ENCODE measurements at places on chromosomes 6 and 20.

DNA sequence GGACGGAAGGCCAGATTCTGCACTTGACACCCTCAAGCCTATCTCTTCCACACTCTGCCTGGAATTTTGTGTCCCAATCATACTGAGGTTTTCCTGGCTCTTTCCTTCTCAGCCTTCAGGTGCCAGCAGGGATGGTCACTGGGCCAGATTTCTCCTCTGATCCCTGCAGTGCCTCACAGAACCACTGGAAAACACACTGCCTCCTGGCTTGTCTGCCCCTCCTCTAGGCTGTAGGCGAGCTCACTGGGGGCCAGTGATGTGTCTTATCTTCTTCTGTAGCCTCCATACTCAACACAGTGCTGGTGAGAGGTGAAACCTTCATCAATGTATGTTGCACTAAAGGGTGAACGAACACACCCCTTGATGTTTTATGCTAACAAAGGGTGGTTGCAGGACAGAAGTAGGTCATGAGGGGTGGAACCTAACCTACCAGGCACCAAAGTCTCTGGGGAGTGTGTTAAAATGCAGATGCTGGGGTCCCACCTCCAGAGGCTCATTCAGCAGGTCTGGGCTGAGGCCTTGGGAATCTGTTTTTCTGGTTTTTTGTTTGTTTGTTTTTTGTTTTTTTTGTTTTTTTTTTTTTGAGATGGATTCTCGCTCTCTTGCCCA lies 80.3 kb downstream of the CDH26 start:
- no peak for DNase-seq

DNA sequence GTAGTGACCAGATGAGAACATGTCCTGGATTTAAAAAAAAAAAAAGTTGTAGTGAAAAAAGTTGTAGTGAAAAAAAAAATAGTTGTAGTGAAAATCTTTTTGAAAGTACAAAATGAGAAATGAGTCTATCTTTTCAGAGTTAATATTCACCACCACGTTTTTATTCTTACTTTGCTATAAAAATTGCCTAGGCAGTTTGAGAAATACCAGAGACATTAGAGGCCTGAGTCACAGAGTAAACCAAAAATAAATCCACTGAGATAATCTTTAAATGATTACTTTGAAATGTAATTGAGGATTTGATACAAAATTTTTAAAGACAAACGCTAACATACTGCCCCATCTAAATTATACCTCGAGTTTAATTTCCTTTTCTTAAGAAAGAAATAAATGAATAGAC lies 101.2 kb upstream of the TIAM2 start:
- no peak for DNase-seq

GRCh38 chr20:36120991-36121390 lies 33.5 kb upstream of the EPB41L1 start:
- DNase-seq, result no peak

- DNase-seq, result no peak
These were observed 69.1 kb upstream of the TOP1 start for GRCh38 chr20:40959325-40960092.

- no peak for DNase-seq
These were observed 96.7 kb downstream of the L3MBTL3 start for GRCh38 chr6:130115036-130115435.

- peak; percentile 29 for DNase-seq
These were observed 40.9 kb downstream of the DSTN start for GRCh38 chr20:17610566-17611289.

- DNase-seq, result no peak
These were observed 51.4 kb downstream of the RIN2 start for GRCh38 chr20:19809505-19809904.

DNA sequence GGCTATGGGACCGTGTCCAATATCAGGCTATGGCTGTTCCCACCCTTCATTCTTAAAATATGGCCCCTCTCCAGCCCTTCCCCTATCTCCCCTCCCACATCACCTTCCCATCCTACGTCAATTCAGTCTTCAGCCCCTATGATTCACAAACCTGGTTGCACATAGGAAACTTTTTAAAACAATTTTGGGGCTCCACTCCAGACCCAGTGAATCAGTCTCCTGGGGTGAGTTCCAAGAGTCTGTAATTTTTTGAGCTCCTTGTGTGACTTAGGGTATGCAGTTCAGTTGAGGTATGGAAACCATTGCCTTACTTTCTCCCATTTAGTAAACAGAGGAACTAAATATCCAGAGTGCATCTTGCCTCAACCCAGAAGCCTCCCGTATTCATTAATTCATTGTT lies 5.5 kb downstream of the HNF4A start:
- no peak for DNase-seq

DNA sequence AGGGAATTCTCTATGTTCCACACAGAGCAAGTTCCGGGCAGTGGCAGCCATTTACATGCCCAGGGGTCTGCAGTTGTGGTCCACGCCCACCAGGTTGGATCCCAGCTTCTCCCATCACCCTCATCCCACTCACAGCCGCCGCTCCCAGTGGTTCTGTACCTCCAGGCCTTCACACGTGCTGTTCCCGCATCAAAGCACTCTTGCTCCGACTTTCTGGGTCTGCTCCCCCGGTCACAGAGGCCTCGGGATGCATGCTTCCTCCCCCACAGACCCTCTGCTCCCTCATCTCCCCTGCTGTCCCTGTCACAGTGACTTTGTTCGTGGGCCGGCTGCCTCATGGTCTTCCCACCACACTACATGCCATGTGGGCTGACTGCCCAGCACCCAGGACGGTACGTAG lies 332.5 kb downstream of the TAF4 start:
- DNase-seq, result no peak

- no peak for DNase-seq
These were observed 418.3 kb upstream of the POU3F2 start for GRCh38 chr6:98416027-98416426.

DNA sequence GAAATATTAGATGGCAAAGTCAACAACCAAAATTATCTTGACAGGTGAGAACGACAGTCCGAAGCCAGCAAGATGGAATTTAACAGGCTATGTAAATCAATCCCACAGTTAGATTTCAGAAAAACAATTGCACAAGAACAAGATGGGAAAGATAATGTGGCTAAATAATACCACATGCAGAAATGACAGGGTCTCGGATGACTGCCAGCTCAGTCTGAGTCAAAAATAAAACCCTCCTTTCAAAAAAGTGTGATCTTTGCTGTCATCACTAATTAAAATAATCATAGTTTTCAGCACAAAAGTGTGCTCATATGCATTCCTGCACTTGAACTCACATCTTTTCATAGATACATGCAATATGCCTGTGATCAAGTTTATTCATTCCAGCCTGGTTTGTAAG lies 25.9 kb downstream of the FOXQ1 start:
- DNase-seq, result no peak

DNA sequence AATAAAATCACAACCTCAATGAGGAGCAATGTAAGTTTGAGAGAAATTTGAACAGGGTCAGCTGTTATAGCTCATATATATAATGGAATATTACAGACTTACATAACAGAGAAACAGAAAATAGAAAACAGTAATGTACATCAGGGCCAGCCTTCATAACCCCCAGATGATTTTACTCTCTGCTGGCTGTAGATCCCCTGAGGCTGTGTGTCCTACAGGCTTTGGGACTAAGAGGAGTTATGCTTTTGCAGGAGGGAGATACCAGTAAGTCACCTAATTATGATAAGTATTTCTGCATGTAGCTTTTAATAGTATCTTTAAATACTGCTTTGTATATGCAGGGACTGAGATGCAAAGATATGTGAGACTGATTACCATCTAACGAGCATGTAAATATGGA lies 105.8 kb upstream of the ASCC3 start:
- DNase-seq, result no peak

DNA sequence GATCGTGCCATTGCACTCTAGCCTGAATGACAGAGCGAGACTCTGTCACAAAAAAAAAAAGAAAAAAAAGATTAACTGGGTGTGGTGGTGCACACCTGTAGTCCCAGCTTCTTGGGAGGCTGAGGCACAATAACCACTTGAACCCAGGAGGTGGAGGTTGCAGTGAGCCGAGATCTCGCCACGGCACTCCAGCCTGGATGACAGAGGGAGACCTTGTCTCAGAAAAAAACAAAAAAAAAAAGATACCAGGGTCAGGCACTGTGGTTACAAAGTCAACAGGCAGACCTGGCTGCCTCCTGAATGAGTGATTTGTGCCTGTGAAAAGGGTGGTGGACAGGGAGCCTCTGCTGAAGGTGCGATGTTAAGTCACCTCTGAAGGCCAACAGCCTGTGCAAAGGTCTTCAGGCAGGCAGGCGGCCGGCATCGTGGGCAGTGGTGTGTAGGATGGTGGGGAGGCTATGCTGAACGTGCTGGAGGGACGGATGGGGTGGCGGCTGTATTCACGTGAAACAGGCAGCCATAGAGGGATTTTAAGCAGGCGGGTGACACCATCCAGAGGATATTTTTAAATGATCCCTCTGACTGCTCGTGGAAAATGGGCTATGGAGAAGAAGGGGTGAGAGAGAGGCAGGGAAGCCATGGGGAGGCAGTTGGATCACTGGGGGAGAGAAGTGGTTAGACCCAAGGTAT lies 41.4 kb downstream of the NOL4L start:
- DNase-seq, result no peak

DNA sequence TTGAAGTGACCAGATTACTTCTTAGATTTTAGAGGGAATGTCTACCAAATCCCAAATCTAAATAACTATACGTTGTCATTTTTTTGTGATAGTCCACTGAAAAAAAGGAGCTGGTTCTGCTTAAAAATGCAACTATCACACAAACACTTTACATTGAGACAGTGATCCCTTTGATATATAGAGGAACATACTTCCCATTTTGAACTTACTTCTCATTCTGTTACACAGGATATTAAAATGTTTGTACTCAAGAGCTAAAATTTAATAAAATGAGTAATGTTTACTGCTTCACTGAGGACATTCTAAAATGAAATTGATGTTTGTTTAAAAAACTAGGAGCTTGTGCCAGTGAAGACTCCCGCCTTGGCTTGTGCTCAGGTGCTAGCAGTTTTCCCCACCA lies 174.1 kb downstream of the CARMIL1 start:
- no peak for DNase-seq

- DNase-seq, result no peak
These were observed 19.2 kb downstream of the JAG1 start for GRCh38 chr20:10654630-10655029.

GRCh38 chr20:40993794-40994540 lies 34.7 kb upstream of the TOP1 start:
- DNase-seq, result no peak

- DNase-seq, result no peak
These were observed 29.1 kb upstream of the APCDD1L start for GRCh38 chr20:58544286-58544685.

DNA sequence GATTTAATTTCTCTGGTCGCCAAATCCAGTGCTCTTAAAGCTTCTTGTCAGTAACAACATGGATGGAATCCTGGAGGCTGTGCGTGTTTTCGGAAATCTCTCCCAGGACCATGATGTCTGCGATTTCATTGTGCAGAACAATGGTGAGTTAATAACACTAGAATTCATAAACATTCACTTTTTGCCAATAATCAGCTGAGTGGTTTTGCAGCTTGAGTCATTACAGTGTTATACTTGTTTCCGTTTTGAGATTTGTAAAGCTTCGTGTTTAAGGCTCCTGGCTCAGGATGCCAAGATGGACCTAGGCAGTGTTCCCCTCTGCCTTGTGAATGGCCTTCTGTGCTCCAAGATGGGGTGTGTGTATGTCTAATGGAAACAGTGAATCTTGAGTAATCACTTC lies 113.8 kb downstream of the ARMC2 start:
- DNase-seq, result no peak

GRCh38 chr6:156832669-156833068 lies 55.5 kb downstream of the ARID1B start:
- no peak for DNase-seq

DNA sequence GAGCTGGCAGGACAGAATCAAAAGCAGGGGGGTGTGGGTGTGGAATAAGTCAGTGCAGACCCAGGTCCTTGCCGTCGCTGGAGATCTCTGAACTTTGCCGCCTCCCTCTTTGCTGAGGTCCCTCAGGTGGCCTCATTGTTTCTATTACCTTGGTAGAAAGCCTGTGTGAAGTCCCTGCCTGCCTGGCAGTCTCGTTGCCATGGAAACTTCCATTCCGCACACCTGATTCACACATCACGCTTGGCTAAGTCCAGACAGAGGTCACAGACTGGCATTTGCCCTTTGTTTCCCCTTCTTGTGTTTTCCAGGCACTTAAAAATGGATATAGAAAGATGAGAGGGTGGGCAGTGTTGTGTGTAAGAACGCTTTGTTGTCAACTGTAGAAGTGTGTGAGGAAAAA lies 260.6 kb downstream of the PRL start:
- DNase-seq, result no peak

GRCh38 chr6:125310994-125311649 lies 9.4 kb upstream of the HDDC2 start:
- DNase-seq, result no peak

- no peak for DNase-seq
These were observed 26.2 kb downstream of the FOXF2 start for GRCh38 chr6:1415416-1416063.

DNA sequence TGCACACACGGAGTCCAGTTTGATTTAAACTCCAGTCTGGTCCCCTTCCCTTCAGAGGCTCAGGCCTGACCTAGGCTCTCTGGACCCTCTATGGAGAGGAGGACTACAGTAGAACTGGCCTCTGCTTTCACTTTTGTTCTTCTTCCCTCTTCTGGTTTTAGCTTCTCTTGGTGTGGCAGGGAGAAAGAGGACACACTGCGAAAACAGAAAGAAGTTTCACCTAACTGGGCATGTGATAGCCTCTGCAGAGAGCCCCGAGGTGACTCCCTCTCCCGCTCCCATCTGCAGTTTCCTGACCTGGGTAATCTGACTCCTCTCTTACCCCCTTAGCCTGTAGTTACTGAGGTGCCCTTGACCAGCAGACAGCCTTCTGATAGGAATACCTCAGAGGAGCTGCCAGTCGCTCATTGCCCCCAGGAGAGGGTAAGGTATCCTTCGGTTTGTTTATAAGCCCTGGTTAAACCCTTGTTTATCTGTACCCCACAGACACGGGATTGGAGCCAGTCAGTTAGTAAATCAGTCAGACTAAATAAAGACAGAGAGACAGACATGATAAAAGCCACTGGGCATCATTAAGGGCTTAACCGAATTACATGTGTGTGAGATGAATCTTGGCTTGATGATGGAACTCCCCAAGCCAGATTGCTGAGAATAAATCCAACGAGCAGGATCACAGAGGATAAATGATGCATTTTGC lies 12.0 kb upstream of the DTNBP1 start:
- no peak for DNase-seq

DNA sequence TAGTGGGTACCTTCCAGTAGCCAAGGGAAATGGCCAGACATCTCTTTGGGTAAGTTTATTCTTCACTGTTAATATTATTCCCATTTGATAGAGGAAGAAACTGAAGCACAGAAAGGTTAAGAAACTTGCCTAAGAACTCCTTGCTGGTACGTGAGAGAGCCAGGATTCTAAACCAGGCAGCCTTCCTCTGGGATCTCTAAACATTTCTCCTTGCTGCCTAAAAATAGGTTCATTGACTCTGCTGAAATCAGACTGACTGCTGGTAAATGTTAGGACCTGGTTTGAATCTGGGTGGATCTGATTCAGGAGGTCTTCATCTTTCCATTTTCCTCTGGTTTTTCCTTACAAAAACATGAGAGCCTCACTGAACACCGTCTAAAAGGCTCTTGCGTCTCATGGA lies 186.9 kb downstream of the AIG1 start:
- no peak for DNase-seq

GRCh38 chr6:139590206-139590605 lies 215.8 kb upstream of the CITED2 start:
- DNase-seq, result no peak

GRCh38 chr20:57777911-57778310 lies 68.1 kb upstream of the PMEPA1 start:
- DNase-seq, result no peak
